Effector CD8-positive, alpha-beta T cell (primary cell): ENCODE measurements at places on chromosomes 1 and 21.

GRCh38 chr21:43196826-43197225 lies 28.0 kb downstream of the CRYAA start:
- no peak for DNase-seq

GRCh38 chr1:31796707-31797106 lies 19.1 kb downstream of the SPOCD1 start:
- no peak for DNase-seq

DNA sequence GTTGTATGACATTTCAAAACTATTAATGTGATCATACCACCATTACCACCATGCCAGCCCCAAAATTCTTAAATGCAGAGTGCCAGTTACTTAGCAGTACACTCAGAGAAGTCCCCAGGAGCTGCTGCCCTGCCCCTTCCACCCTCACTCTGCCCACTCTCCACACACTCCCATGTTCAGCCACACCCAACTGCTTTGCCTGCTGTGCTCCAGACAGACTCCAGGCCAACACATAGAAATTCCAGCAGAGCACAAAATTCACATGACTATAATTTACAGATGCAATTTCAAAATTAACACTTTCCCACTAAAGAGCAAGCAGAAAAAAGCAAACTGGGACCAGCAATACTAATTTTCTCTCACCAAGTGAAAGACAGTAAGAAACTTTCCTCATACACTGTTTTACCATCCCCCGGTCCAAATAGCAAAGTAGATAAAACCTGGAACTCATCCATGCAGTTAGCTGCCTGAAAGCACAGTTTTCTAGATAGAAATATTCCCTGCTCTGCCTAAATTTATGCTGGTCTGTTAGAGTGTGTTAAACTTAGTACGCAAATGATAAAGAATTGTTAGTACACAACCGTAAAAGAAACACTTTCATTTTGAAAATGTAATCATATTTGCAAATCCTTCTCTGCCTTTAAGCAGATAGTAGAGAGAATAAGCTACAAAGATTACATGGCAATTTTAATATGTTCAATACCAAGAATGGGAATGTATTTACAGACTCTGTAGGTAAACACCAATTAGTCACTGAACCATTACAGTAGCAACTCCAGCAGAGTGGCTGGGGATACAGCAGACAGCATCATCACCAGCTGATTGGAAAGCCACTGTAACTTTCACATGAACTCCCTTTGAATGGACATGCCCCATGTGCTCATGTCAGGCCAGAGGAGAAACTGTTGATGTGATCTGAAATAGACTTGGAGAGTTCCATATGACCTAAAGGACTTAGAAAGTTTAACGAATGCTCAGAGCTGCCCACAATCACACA lies 176.5 kb downstream of the VAV3 start:
- no peak for DNase-seq

DNA sequence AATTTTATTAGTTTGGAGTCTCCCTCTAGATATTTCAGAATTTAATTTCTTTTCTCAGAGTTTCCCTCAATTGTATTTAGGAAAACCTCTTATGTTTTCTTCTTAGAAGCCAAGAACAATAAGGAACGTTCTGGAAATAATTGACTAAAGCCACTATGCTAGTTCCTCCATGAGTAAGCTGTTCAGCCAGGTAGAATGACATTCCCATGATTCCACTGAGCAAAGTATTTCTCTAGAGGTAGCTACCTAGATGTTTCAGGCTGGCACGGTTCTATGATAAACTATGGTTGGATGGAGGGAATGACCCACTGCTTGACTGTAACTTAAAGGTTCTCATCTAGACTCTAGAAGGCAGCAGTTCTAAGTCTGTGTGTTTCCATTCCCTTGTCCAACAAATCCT lies 62.4 kb downstream of the CLDN17 start:
- no peak for DNase-seq

DNA sequence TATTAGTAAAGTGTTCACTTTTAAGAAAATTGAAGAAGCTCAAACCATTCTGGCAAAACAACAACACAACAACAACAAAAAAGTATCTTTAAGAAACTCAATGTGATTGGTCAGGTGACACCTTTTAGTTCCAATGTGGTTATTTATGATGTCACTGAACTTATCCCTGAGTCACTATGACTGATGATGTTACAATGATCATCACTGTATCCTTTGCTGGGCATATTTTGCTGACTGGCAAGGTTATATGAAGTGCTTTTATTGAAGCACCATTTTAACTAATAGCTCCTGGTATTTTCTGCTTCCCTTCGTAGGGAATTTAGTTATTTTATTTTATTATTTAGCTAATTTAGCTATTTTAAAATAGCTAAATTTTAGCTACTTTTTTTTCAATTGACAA lies at the start of gene TEX50:
TEX50 (plus strand) TSS at position 223 of the 400 bp plus-strand sequence. CDS start 184 bp downstream, outside the sequence.
- no peak for DNase-seq

- DNase-seq: no peak
Observed at GRCh38 chr21:41769111-41769510, 2.3 kb upstream of the RIPK4 start.

DNA sequence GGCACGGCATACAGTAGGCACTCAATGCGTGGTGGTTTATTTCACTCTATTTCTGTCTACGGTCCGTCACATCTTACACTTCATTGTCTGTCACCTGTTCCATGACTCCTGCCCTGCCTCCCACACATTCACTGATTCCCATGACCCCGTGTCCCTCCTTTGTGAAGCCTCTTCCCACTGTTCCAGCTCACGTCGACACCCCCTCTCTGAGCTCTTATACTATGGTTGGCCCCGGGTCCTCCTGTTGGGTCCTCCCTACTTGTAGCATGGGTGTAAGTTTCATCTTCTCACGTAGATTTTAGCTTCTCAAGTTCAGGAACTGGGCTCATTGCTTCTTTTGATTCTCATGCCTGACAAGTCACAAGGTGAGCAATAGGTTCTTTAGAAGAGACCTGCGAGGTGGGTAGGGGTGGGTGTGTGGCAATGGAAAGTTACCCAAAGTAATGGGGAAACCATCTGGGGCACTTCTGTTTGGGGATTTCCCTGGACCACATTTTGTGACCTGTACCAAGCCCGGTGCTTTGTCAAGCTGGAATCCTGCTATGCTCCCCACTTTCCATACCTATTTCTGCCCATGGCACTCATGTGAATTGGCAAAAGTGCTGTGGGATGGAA lies 22.1 kb upstream of the IL10 start:
- DNase-seq: no peak

DNA sequence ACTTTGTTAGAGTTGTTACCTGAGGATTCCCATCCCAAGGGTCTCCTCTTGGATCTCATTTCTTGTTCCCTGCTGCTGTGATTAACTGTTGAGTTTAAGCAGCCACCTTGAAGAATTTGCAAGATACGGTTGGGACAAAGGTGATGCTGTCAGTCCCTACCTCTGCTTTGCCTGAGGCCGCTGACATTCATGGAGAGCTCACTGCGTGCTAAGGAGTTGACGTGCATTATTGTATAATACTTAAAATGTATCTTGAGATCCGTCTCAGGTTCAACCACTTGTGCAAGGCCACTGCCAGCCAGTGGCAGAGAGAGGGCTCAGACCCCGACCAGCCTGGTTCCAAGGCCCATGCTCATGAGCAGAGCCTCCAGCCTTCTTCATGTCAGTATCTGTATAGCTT lies 14.2 kb downstream of the DOP1B start:
- no peak for DNase-seq

DNA sequence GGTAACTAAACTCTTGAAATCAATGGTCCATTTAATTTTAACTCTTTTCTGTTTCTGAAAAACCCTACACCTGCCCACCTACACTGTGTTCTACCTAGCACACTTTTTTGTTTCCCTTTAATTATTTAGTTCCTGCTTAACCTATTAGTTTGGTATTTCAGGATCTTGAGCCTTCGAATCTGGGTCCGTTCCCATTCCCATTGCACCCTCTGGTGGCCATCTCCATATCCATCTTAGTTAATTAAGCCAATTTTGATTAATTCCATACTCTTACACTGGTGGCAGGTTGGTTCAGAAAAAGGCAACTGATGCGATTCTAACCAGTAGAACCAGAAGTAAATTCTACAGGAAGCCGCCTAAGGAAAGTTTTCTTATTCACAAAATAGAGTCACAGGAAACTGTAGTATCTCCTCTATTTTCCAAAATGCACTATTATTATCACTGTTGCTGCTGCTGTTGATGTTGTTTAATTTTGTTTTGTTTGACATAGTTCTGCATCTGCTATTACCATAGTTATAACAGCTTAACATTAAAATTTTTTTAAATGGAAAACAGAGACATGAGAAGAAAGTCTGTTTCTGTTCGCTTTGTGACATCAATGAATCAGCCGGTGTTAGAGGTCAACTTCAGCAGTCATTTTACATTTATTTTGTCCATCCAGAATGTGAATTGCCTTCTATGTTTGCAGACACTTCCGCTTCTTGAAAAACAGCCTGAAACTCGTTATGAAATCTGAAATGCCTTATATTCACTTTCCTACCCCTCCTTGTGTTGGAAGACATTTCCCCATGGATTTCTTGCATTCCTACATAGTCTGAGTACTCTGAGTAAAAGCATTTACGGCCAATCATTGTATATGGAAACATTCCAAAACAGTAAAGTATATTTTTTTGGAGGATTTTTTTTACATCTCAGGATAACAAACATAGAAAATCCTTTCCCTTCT lies 115.5 kb upstream of the NCAM2 start:
- no peak for DNase-seq

DNA sequence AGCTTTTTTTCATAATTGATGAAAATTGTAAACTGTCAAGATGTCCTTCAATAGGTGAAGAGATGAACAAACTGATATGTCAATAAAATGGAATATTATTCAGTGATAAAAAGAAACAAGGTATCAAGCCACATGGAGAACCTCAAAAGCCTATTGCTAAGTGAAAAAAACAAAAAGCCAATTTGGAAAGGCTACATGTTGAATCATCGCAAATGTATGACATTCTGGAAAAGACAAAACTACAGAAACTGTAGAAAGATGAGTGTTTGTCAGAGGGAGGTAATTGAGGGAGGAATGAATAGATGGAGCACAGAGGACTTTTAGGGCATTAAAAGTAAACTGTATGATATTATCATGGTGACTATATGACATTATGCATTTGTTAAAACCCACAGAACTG lies 34.5 kb upstream of the USP25 start:
- no peak for DNase-seq

DNA sequence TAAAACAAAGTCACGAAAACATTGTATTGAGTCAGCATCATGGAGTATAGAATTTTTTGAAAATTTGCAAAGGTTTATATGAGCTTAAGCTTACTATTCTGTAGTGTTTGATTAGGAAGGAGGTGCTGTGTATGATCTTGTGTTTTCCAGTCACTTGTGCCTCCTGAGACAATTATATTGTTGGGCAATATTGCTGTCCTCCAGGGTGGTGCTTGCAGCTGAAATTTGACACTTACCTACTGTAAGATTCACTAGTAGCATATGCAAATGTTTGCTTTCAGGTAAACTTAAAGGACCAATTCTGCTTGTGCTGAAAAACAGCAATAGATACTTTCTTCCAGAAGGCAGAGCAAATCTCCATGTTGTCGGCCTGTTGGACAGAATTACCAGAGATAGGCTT lies 268.0 kb downstream of the TGFB2 start:
- DNase-seq: no peak

- DNase-seq: no peak
Observed at GRCh38 chr1:155177918-155178281, 4.3 kb downstream of the TRIM46 start.

DNA sequence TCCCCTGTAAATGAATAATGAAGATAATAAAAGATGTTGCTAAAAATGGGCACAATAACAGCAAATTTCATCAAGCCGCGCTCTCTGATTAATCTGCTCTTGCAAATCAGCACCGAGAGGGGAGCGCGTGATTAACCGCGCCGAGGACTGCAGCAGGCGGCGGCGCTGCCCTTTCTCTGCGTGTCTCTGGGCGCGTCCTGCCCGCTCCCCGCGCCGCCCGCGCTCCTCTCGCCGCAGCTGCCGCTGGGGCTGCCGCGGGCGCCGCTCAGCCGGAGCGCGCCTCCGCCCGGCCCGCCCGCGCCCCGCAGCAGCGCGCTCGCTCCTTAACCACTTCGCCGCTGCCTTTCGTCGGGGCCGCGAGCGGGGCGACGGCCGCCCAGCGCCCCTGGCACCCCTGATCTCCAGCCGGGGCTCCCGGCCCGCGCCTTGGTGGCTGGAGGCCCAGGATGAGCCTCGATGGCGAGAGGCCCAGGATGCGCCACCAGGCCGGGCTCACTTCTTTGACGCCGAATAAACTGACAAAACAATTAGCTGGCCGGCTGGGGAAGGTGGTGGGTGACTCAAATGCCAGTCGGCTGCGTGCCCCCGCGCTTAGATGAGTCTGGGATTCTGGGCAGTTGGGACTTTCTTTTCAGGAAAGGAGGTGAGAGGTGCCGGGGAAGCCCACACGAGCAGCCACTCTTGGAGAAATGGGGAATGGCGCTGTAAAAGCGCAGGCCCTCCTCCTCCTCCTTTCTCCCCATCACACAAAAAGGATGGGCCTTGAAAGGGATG lies 221.4 kb upstream of the PKN2 start:
- DNase-seq: no peak

- no peak for DNase-seq
Observed at GRCh38 chr1:83017276-83017675, 981.7 kb downstream of the TTLL7 start.

- DNase-seq: no peak
Observed at GRCh38 chr1:15472587-15472986, 3.3 kb upstream of the CELA2B start.

- no peak for DNase-seq
Observed at GRCh38 chr1:230335861-230336522, 90.1 kb downstream of the PGBD5 start.

- DNase-seq: no peak
Observed at GRCh38 chr1:28160782-28161266, 15.7 kb downstream of the PTAFR start.

DNA sequence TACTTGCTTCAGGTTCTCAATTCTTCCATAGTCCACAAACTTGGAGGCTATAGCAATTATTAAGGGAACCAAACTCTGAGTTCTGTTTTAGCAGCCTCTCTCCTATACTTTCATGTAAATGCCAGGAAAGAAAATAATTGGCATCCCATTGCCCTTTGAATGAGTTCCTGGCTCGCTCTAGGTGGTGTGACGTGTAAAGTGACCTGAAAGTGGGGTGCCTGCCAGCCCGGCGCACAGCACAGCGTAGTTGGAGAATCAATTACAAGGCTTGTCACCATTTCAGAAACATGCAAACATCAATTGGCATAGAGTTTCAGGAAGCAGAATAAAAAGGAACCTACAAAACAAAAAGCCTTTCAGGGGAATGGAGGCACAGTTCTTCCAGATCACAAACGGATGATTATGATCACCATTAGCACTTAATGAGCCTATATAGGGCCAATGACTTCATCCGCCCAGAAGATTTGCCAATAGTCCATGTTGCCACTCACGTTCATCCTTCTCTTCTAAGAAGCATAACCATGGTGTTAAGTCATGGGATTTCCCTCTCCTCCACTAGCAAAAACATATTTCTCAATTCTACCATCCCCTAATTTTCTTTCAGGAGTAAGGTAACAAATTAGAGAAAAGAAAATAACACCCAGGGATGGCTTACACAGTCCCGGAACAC lies 354.6 kb upstream of the ADGRL2 start:
- no peak for DNase-seq

- DNase-seq: no peak
Observed at GRCh38 chr1:202319381-202320080, 22.2 kb downstream of the UBE2T start.

- DNase-seq: no peak
Observed at GRCh38 chr1:97089173-97089572, 367.6 kb downstream of the PTBP2 start.

GRCh38 chr1:30874176-30874575 lies 34.4 kb downstream of the SDC3 start:
- DNase-seq: no peak
